T-helper 17 cell (primary cell): ENCODE measurements at places on chromosomes 13 and 19.

GRCh38 chr19:29475469-29475868 is 50.3 kb upstream of the VSTM2B start:
- no peak for DNase-seq

DNA sequence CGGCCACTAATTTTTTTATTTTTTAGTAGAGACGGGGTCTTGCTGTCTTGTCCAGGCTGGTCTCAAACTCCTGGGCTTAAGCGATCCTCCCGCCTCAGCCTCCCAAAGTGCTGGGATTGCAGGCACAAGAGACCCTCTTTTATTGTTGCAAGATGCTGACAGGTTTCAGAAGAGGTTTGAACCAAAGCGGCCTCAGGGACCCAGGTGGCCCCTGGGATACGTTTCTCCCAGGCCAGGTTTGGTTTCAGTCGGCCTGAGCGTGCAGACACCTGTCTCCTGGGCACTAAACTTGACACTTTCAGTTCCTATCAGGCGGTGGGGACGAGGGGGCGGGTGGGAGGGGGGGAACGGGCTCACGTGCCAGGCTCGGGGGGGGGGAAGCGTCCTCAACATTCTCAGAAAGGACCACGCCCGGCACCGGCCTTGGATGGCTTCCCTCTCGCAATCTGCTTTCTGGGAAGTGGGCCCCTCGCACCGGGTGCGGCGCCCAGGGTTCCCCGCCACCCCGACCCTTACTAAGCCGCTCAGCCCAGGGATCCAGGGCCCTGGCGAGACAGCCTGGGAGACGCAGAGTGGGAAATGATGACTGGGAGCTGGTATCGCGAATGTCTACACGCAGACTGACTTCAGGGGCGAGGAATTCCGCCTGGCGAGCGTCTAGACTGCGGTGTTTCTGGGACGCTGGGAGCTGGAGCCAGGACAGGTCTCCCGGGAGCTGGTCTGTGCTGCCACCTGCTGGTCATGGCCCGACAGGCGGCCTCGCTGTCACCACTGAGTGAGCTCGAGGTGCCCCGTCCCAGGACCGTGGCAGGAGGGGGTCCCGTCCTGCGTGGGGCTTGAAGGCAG is 91.6 kb downstream of the GNG7 start:
- DNase-seq = peak; percentile 91

DNA sequence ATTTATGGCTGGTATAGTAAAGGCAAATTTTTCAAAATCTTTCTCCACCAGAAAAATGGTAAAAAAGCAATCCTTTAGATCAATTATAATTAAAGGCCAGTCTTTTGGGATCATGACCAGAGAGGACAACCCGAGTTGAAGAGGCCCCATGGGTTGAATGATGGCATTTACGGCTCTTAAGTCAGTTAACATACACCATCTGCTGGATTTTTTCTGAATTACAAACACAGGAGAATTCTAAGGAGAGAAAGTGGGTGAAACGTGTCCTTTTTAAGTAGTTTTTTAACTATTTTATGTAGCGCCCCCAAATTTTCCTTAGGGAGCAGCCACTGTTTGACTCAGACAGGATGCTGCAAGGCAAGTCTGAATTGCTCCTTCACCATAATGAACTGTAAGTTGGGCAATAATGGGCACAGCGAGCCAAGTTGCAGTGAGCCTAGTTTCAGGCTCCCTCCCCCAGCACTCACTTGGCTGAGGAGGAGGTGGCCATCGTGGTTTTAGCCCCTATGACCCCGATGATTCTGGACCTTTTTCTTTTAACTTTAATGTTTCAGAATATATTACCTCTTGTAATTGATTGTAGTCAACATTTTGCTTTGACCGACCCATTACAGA is 13.6 kb upstream of the ZNF611 start:
- no peak for DNase-seq

DNA sequence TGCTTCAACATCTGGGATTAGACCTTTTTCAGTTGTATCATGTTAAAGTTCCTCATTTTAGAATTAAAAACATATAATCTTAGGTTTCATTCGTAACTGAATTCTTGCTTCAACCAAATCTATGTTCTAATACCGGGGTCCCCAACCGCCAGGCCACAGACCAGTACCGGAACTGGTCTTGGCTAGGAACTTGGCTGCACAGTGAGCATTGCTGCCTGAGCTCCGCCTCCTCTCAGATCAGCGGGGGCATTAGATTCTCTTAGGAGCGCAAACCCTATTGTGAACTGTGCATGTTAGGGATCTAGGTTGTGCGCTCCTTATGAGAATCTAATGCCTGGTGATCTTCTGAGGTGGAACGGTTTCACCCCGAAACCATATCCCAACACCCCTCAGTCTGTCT is 19.2 kb downstream of the ITM2B start:
- DNase-seq = no peak

GRCh38 chr13:43693639-43694038 is 93.1 kb downstream of the ENOX1 start:
- DNase-seq = no peak

DNA sequence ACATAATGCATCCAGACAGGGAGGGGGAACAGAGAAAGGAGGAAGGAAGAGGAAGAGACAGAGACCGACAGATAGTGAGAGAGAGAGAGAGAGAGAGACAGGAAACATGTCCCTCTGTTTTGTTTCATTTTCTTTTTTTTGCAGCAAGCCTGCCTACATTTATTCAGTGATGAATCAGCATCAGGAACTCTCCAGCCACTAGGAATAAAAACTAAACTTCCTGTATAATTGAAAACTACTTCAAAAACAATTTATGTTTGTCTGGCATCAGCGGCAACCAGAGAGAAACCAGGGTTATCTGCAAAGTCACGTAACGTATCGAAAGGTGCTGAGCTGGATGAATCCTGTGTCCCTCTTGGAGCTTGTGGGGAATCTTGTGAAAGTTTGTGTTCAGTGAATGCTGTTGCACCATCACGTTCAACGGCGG is 148.6 kb upstream of the SOX21 start:
- DNase-seq = no peak

DNA sequence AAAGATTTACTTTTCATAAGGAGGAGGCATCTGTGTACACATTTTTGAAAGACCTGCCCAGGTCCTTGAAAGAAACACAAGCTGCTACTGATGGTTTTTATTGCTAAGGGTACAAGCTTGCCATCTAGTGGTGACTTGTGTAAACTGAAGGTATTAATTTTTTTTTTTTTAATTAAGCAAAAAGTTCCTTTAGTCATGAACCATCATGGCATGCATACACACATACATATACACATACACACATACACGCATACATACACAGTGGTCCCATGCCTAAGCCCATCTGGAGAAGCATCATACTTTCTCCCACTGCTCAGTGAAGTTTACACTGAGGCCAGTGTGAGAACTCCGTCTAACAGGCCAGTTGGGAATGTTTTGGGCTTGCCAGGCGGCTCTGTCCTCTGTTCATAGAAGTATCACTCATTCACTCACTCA is 312.5 kb downstream of the DCLK1 start:
- no peak for DNase-seq

DNA sequence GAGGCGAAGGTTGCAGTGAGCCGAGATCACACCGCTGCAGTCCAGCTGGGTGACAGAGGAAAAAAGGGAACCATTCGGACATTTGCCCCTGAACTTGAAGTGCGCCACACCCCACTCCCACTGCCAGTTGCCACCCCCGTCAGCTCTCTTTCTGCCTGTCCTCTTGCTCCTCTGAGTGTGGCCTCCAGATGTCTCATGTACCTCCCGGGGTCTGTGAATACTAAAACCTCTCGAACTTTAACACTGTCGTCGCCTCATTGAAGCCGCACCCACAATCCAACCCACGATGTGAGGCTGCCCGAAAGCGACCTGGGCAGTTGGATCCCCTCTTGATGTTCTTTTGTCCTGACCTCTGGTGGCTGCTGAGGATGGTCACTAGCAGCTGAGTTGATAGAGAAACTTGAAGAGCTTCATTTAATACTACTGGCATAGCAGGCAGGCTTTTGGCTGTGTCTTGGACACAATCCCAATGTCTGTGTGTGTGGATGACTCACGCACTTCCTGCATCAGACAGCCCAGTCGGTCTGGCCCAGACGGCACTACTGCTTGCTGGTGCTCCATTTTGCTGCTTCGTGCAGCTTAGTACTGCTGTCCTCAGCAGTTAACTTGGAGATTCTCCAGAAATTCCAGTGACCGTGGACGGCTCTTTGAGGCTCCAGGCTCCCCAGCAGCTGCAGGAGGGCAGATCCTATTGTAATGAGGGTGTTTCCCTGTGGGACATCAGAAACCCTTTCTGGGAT is 4.2 kb downstream of the FPR3 start:
- DNase-seq = no peak

DNA sequence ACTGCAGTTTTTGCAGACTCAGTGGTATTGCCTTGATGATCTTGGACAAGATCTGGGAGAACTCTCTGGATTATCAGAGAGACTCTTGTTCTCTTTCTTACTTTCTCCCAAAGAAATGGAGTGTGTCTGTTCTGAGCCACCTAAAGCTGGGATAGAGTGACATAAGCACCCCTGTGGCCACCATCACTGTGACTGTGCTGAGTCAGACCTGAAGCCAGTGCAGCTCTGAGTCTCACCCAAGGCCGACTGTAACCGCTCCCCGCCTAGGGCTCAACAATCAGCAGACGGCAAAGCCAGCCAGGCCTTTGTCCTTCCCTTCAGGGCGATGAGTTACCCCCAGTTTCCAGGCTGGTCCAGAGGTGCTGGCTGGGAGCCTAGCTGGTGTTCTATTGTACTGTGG is 795.6 kb downstream of the UQCRFS1 start:
- no peak for DNase-seq

- no peak for DNase-seq
Measured at GRCh38 chr19:55368106-55368505, 2.2 kb downstream of the IL11 start.

GRCh38 chr13:50684366-50684765 is 159.1 kb downstream of the DLEU7 start:
- no peak for DNase-seq

GRCh38 chr19:29378126-29378525 is 147.7 kb upstream of the VSTM2B start:
- no peak for DNase-seq

- no peak for DNase-seq
Measured at GRCh38 chr19:46859637-46860124, 1.1 kb upstream of the ARHGAP35 start.

GRCh38 chr19:51354742-51355148 is 11.4 kb downstream of the ETFB start:
- DNase-seq = no peak

GRCh38 chr19:10293637-10294367 is 4.0 kb downstream of the ICAM5 start:
- no peak for DNase-seq

- no peak for DNase-seq
Measured at GRCh38 chr19:46410205-46411087, 2.9 kb downstream of the CCDC8 start.

DNA sequence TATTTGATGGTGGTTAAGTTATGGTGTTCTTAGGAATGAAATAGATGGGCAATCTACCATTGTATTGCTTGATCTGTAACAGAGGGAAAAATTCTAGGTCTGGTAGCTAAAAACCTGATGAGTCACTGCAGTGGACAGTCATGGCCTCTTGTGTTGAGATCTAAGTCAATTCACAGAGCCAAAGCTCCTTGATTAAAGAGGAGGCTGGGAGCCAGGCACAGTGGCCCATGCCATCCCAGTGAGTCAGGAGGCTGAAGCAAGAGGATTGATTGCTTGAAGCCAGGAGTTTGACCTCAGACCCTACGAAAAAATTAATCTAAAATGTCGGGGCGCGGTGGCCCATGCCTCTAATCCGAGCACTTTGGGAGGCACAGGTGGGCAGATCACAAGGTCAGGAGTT is 67.1 kb upstream of the KPNA3 start:
- DNase-seq = no peak

GRCh38 chr13:66809485-66809884 is 420.7 kb downstream of the PCDH9 start:
- DNase-seq = no peak

GRCh38 chr19:44576843-44577565 is 36.4 kb upstream of the IGSF23 start:
- DNase-seq = no peak

- DNase-seq = no peak
Measured at GRCh38 chr19:11373166-11373884, 1.1 kb upstream of the SWSAP1 start.

DNA sequence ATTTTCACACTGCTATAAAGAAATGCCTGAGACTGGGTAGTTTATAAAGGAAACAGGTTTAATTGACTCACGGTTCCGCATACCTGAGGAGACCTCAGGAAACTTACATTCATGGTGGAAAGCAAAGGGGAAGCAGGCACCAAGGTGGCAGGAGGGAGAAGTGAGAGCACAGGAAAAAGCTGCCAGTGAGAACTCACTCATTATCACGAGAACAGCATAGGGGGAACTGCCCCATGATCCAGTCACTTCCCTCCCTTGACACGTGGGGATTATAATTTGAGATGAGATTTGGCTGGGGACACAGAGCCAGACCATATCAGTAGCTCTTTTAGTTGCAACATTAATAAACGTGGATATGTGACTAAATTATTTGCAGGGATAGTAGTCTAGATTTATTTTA is 4.3 kb upstream of the KCTD4 start:
- DNase-seq = no peak

DNA sequence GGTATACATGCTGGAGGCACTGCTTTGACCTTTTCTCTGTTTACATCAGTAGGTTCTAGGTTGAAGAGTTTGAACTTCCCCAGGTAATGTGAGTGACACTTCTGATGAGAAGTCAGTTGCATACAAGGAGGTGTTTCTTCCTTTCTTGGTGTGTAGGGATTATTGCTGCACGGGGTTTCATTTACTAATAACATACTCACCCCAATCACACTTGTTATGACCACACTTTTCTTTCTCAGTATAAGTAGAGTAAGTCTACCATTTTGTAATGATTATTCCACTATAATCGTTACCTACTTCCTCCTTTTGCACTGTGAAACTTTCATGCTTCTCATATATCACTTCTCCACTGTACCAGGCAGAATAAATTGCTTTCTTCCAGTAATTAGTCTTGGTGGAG is 138.0 kb downstream of the TNFSF13B start:
- no peak for DNase-seq

GRCh38 chr19:10460714-10461046 is 40.3 kb downstream of the PDE4A start:
- DNase-seq = no peak

GRCh38 chr13:112345826-112346172 is 30.4 kb upstream of the SPACA7 start:
- DNase-seq = no peak

- DNase-seq = no peak
Measured at GRCh38 chr19:49438261-49438660, 3.1 kb downstream of the SLC17A7 start.
